ENCODE measurements at places on chromosomes 7 and 10.

DNA sequence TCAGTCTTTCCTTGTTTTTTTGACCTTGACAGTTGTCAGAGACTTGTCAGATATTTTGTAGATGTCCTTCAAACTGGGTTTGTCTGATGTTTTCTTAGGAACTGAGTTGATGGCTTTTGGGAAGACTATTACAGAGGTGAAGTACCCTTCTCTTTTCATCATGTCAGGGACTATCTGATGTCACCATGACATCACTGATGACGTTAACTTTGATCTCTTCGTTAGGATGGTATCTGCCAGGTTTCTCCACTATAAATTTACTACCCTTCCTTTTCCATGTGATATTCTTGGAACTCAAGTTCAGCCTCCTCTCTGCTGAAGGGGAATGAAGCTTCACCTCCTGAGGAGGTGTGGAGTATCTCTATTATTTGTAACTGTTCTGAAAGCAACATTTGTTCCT is 78.5 kb downstream of the SUGCT start:
- DNase-seq: no peak

DNA sequence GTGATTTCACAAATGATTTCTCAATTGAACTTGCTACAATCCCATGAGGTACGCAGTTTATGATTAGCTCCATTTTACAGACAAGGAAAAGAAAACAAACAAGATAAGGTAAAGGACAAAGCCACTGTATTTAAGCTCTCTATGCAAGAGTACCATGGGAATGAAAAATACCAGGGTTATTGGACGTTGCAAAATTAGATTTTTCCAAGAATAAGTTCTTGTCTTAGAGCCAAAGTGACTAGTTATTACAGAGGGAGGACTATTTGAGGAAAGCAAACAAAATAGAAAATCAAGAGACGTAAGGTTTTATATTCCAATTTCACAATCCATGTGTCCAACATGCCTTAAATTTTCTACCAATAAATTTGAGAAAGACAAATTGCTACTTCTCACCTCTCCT is 97.9 kb upstream of the PTN start:
- no peak for DNase-seq

DNA sequence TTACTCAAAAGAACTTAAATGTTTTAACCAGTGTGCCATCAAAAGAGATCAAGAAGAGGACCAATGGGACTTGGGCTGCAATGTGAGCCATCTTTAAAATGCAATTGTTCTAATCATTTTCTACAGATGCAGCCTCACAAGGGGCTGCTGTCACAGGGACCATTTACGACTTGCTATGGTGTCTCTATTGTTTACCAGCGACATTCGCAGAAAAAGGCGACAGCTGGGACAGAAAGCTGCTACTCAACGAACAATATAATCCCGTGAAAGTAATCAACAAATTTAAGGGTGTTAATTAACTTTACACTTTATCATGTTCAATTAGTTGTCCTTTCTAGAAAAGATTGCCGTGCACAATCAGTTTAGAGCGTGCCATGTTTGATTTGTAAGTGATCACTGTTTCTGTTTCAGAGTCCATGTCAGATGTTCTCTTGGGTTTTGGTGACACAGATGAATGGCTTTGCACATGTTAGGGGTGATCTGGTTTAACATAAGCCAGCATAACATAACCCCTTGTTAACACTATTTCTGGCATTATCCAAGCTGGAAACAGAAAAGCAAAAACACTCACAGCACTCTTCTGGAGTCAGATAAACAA is 110.8 kb downstream of the HIBADH start:
- DNase-seq: no peak

GRCh38 chr7:45084336-45084735 is 4.4 kb downstream of the NACAD start:
- DNase-seq: no peak

DNA sequence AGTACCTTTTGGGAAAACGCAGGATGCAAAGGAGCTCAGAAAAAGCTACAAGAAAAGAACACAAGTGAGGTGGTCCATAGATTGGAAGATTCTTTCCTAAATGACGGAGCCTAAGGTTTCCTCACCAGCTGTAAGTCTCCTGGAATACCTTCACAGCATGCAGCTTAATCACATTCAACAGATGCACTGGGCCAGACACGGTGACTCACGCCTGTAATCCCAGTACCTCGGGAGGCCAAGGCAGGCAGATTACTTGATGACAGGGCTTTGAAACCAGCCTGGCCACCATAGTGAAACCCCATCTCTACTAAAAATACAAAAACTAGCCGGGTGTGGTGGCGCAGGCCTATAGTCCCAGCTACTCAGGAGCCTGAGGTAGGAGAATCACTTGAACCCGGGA is 228.7 kb downstream of the FRMD4A start:
- no peak for DNase-seq

- no peak for DNase-seq
Measured at GRCh38 chr7:12139416-12139815, 71.7 kb upstream of the TMEM106B start.

DNA sequence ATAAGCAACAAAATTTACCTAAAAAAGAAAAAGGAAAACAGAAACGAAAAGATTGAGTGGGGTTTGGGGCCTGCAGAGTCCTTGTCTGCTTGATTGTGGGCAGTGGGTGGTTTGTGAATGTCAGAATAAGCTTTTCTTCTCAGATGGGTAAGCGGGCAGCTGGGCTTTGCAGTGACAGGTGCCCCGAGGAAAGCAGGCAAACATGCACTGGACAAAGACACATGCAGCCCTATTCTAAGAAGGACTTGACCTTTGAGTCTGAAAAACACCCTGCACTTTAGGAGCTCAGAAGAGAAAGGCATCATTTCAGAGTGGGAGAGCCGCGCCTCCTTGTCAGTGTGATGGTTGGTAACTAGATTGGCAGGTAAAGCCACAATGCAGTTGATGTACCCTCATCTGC is 562.7 kb downstream of the PTPRN2 start:
- DNase-seq: no peak

- no peak for DNase-seq
Measured at GRCh38 chr10:48599830-48600134, 5.1 kb downstream of the ARHGAP22 start.

DNA sequence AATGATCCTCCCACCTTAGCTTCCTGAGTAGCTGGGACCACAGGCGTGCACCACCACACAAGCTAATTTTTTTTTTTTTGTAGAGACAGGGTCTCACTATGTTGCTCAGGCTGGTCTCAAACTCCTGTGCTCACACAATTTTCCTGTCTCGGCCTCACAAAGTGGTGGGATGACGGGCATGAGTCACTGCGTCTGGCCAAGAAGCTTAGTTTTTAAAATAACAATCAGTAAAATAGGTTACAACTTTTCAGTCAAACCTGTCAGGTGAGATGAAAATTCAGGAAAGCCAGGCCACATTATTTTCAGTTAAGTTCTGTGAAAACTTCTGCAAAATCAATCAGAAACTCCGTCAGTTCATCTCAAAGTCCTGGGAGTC is 55.4 kb downstream of the FAM241B start:
- DNase-seq: no peak

DNA sequence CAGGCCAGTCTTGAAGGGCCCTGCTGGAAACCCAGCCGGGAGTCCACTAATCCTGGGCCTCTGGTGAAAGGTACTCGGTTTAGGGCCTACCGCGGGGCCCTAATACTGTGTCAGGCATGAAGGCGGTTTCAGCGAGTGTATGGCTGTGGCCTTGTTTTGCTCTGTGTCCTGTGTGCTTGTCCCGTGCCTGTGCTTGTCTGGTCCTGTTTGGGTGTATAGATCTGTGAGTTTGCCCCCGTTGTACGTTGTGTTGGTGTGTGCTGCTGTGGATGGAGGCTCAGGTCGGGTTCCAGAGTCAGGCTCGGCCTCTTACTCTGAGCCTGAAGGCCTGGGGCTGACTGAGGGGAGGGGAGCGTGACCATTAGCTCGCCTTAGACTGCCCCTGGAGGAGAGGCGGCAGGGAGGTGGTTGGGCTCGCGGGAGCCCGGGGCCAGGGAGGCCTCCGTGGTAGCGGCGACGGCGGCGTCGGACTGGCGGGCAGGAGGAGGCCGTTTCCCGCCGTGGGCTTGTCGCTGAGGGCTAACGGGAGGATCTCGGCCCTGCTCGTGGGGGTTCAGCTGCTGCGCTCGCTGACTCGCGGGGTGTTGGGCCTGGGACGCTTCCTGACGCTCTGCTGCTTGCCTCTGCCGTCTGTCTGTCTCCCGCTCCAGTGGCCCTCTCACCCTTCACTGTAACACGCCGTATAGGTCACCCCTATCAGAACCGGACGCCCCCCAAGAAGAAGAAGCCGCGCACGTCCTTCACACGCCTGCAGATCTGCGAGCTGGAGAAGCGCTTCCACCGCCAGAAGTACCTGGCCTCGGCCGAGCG is 2.6 kb downstream of the TLX1 start:
- DNase-seq: no peak

Data from activated CD4-positive, alpha-beta T cell treated with anti-CD3 and anti-CD28 coated beads, Interleukin-2, amount 50 U/mL, for 16 hours (primary cell).